Caudate nucleus (tissue), 63 donors: ENCODE measurements at places on chromosomes 12 and 14.

DNA sequence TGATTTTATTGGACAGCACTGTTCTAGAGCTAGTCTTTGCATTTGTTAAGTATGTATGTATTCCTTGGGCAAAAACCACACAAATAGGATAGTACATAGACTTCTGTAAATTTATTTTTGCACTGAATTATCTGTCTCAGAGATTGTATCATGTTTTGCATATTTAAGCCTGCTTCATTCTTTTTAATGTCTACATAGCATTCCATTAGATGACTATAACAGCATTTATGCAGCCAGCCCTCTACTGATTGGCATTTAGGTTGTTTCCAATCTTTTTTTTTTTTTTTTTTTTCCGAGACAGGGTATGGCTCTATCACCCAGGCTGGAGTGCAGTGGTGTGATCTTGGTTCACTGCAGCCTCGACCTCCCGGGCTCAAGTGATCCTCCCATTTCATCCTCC, 34.5 kb downstream of the SYNDIG1L start:
- no peak for DNase-seq

DNA sequence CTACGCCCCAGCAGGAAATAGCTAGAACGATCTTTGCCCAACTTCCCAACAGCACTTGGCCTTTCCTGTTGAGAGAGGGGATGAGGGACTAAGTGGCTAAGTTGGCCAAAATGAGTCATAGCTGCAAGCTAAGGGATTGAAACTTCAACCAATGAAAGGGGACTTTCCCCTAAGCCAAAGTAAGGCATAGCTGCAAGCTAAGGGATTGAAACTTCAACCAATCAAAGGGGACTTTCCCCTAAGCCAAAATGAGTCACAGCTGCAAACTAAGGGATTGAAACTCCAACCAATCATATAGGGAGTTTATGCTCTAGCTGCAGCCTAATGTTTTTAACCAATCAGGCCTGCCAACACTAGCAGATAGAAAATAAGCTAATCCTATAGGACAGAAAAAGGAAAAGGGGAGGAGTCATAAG, 100.5 kb upstream of the SSTR1 start:
- no peak for DNase-seq

DNA sequence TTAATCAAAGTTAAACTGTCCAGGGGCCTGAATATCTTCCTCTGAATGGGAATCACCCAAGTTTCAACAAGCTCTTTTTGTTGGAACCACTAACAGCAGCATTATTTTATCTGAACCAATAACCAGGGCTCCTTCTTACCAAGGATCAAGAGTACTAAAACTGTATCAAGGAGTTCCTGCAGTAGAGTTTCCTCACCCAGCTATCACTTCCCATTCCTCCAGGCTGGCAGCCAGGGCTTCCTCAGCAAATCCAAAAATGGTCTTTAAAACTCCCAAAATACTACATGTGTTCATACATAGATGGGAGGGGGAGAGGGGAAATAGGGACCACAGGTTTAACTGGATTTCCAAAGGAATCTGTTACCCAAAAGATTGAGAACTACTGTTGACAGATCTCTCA, 10.5 kb downstream of the FMNL3 start:
- DNase-seq: no peak

DNA sequence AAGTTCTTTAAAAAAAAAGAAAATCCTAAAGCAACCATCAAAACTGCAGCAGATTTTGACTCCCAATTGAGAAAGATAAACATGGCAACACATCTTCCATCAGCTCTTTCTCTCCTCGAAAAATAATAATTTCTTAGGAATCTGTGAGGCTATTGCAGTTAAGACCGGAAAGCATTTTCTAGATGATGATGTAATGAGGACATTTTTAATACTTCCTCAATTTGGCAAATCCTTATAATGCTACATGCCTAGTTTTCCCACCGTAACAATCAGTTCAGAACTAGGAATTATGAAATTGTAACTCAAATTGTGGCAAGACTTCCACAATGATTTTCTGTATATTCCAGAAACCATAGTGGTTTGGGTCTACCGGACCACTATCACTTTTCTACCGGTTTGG, 180.9 kb upstream of the PDE3A start:
- DNase-seq: no peak

DNA sequence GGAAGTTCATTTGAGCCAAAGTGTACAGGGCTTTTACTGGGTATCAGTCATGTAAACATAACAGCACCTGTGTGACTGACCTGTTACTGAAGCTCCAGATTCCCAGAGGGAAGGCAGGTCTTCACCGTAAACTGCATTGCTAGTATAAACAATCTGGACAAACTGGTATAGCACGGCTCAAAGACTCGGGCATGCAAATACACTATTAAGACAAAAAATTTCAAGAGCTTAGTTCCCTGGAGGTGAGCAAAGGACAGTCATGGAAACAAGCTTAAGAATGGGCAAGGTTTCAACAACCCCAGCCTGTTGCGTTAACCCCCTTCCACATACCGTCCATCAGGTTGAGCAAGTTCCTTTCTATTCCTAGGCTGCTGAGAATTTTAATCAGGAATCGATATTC, 9.4 kb downstream of the PARP11 start:
- no peak for DNase-seq

DNA sequence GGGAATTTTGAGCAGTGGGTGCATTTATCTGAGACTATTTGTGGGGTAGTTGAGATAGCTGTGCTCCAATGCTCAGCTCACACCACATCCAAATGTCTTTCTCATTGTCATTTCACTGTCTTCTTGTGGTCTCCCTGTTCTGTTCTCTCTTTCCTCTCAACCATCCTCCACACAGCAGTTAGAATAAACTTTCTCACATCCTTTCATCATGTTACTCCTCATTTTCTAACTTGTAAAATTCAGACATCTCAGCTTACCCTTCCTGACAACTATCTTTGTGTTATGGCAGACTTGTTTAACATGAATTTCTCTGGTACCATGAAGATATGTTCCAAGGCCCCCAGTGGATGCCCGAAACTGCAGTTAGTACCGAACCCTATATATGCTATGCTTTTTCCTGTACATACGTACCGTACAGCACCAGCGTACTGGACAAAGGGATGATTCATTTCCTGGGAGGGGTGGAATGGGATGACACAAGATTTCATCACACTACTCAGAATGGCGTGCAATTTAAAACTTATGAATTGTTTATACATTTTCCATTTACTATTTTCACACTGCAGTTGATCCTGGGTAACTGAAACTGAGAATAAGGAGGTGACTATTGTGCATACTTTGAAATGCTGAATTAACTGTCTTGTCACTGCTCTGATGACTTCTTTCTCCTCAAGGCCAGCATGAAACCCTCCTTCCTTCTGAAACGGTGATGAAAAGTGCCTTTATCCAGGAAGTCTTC, 177.1 kb upstream of the SLC38A2 start:
- no peak for DNase-seq

- DNase-seq: no peak
Measured at GRCh38 chr14:65100922-65101541, 1.3 kb downstream of the MAX start.

DNA sequence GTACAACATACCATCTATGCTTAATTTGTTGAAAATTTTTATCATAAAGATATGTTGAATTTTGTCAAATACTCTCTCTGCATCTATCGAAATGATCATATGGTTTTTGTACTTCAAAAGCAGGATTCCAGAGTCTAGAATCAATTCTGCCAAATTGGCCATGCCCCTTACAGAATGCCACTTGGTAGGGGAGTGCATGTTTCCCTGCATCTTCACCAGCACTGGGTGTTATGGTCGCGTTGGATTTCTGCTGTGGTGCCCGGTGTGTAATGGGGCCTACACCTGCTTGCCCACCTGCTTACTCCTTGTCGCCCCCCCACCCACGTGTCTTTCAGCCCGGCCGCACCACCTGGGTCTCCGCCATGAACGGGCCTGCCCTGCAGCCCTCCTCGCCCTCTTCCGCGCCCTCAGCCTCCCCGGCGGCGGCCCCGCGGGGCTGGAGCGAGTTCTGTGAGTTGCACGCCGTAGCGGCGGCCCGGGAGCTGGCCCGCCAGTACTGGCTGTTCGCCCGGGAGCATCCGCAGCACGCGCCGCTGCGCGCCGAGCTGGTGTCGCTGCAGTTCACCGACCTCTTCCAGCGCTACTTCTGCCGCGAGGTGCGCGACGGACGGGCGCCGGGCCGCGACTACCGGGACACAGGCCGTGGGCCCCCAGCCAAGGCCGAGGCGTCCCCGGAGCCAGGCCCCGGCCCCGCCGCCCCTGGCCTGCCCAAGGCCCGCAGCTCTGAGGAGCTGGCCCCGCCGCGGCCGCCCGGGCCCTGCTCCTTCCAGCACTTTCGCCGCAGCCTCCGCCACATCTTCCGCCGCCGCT, 12.3 kb downstream of the SH2B3 start:
- no peak for DNase-seq

DNA sequence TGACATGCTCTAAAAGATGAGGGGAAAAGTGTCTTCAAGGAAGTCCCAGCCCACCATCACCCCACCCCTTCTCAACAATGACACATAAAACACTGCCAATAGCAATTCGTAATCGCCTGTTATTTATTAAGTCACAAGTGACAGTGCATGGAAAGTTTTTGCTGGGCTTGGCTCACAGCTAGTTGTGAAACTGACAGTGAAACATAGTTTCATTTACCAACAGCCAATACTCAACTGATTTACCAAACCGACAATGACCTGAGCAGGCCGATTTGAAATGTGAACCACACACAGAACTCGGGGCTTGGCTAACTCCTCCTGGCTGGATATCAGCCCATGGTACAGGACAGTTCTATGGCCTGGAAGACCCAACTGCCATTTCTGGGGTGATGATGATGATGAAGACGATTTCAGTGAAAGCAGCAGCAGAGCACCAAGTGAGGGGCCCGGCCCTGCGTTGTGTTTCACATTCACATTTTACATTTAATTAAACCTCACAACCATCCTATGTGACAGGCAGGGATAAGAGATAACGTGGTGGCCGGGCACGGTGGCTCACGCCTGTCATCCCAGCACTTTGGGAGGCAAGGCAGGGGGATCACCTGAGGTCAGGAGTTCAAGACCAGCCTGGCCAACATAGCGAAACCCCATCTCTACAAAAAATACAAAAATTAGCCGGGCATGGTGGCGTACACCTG, 42.7 kb downstream of the CAMKK2 start:
- no peak for DNase-seq

DNA sequence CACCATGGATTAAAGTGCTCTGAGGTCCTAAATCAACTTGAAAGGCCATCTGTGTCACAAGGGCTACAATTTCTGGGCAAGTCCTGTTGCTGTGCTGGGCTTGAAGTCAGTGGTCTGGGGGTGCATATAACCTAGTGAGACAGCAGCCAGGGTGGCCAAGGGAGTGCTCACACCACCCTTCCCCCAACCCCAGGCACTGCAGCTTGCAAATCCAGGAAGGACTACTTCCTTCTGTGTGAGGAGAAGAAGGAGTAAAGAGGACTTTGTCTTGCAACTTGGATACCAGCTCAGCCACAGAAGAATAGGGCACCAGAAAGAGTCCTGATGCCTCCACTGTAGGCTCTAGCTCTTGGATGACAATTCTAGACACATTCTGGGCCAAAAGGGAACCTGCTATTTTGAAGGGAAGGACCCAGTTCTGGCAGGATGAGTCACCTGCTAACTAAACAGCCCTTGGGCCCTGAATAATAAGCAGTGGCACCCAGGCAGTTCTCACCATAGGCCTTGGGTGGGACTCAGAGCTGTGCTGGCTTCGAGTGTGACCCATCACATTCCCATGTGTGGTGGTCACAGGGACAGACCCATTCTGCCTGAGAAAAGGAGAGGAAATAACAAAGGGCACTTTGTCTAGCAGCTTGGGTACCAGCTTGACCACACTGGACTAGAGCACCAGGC, 32.6 kb upstream of the DHRS7 start:
- DNase-seq: no peak

GRCh38 chr12:76669981-76670380, 93.9 kb upstream of the ZDHHC17 start:
- DNase-seq: no peak

DNA sequence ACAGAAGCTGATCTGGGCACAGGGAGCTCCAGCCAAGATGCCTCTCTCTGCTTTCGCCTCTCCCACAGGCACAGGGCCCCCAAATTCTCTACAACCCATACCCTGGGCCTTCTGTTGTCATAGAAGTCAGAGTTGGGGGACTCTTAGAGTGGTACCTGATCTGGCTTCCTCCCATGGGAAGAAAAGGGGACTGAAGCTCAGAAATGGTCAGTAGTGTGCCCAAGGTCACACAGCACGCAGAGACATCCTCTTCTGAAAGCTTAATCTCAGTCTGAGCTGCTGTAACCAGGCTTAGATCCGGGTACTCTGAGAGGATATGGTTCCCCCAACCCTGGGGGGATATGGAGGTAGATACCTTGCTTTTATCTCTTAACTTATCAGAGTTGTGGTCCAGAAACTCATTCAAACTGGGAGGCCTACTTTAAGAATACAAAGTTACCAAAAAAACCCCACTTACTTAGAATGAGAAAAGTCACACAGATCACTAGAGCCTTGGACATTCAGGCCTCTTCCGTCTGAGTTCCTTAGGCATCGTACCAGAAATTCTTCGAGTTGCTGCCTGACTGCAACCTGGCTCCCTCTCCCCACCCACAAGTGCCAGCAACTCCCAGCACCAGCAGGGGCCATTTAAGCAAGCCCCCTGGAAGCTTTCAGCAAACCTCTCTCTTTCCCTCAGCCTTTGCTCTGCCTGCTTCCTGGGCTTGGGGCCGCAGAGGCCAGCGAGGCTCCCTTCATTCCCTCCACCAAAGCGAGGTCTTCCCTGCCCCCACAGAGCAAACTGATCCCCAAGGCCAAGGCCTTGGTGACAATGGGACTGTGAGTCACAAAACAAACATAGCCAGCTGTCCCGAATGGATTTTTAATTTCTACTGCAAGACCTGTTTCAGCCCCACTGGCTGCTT, 13.9 kb downstream of the KRT7 start:
- no peak for DNase-seq

DNA sequence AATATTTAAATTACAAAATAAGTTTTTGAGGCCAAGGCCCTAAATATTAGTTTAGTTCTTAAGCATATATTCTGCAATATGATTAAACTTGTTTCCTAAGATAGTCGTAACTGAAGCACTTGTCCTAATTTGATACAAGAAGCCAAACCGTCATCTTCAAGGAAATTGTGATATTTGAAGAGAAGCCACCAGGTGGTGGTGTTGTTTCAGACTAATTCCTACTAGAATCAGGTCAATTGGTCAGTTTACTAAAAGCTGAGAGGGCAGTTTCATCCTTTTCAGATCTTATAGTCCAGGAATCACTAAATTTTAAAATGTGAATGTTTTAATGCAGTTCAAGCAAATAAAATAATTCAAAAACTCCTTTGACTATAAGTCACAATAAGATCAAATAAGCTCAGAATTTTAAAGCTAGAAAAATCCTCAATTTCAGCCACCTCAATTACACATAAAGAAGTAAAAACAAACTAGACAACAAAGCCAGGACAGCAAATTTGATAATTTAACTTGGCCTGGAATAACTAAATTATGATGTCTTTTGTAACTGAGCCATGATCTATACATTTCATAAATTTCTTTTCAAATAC, 7.1 kb upstream of the ARL1 start:
- DNase-seq: peak; percentile 2

GRCh38 chr12:111297703-111298426, 71.0 kb downstream of the PHETA1 start:
- no peak for DNase-seq

GRCh38 chr12:42892702-42893551, 303.4 kb upstream of the PRICKLE1 start:
- DNase-seq: no peak
